ENCODE measurements at places on chromosomes 4 and X.
A peak's percentile ranks its signal among the peaks of the same experiment; 100 is the strongest.

DNA sequence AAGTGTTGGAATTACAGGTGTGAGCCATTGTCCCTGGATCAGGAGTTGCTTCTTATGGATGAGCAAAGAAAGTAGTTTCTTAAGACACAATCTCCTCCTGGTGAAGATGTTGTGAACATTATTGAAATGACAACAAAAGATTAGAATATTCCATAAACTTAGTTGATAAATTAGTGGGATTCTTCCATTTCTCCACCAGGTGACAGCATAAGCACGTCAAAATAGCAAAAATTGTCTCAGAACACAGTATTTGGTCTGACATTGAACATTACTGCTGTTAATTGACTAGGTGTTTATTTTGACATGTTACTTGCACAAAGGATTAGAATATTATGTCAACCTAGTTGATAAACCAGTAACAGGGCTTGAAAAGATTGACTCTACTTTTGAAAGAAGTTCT lies 21.6 kb downstream of the CLDN34 start:
- DNase-seq: no peak

GRCh38 chr4:127737295-127737694 lies 7.1 kb downstream of the SLC25A31 start:
- DNase-seq: no peak

DNA sequence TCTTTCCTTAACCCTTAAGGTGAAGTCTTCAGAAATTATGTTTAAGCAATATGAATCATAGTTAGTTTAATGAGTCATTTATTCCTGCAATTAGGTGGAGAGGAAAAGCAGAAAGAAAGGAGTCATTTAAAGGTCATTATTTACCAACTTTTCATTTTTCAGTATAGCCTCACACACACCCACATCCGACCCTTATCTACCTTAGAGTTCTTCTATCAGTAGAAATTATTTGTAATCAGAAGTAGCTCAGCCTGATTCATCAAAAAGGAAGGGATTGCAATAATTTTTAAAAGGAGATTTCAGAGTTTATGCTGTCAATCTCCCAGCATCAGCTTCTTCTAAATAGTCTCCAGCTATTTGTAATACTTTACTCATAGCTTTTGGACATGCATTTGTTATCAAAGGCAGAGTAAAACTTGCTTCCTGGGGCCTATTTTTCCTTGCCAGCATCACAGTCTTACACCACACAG lies 5.9 kb downstream of the ANXA10 start:
- DNase-seq: no peak

DNA sequence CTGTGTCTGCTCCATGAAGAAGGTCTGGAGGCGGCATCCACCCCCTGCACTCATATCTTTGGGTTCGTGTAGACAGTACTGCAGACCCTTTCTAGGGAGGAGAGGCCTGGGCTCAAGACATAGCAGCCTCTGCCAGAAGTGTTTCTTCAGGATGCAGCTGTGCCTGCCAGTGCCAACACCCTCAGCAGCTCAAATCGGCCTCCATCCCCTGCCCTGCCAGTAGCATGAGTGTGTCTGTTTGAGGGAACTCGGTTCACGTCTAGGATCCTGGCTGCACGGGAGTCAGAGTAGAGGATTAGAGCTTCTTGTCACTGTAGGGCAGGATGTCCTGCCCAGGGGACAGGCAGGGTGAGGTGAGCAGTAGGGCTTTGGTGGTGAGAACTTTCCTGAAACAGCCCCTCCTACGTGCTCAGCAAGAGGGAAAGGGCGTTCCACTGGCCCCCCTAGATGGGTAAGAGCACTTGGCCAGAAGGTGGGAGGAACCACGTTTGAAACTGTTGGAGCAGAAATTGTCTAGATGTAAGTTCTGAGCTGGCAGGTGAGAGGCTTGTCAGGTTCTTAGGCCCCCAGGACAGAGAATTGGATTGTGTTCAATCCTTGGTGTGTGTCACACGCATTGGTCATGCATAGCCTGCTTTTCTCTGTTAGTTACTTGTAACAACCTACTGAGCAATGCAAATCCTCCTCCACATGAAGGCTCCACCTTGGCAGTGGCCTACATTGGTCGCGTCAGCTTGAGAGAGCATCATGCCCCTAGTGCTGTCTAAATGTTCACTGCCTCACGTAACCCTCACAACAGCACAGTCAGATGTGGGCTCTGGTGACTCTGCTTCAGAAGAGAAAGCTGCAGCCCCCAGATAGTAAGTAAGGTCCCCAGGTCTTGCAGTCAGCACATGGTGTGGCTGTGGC lies 25.8 kb upstream of the FAM193A start:
- no peak for DNase-seq

GRCh38 chr4:124786634-124787033 lies 74.1 kb upstream of the ANKRD50 start:
- DNase-seq: no peak

DNA sequence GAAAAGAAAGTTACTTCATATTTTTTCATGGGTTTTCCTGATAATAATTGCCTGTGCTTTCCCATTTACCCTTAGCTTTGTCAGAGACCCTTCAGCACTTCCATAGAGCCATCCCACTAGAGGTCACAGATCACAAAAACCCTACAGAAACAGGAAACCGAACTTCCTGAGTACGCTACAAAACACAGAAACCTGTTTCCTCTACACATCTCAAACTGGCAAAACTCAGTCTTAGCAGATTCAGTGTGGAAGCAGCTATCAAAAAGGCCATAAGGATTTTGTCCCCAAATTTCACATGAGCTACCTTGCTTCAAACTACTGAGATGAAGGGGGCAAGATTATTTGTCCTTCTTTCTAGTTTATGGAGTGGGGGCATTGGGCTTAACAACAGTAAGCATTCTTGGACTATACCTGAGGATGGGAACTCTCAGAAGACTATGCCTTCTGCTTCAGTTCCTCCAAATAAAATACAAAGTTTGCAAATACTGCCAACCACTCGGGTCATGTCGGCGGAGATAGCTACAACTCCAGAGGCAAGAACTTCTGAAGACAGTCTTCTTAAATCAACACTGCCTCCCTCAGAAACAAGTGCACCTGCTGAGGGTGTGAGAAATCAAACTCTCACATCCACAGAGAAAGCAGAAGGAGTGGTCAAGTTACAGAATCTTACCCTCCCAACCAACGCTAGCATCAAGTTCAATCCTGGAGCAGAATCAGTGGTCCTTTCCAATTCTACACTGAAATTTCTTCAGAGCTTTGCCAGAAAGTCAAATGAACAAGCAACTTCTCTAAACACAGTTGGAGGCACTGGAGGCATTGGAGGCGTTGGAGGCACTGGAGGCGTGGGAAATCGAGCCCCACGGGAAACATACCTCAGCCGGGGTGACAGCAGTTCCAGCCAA lies at the start of gene MMRN1:
Gene MMRN1 (plus strand): TSS at position 206 of the 902 bp plus-strand sequence. CDS start 118 bp downstream, at position 324.
- no peak for DNase-seq

DNA sequence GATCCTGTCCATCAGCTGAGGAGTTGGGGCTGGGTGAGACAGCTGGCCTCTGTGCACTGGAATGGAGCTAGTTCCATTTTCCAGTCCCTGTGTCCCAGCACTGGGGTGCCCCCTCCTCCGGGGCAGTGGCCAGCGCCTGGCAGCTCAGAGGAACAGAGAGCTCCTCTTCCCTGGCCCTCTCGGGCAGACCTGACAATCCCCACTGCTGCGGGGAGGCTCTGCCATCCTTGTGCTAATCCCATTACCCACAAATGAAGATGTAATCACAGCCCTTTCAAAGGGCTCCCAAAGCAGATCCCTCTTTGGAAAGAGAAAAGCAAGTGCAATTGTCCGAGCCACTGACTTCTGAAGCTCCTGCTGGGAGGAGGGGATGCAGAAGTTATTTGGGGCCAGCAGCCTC lies 75.1 kb upstream of the MSX1 start:
- no peak for DNase-seq

GRCh38 chr4:113355550-113356371 lies 306.3 kb downstream of the ANK2 start:
- peak; percentile 69 for DNase-seq

- DNase-seq: no peak
Measured at GRCh38 chr4:121995790-121996537, 44.1 kb upstream of the TRPC3 start.

- no peak for DNase-seq
Measured at GRCh38 chr4:137998666-137999429, 243.3 kb downstream of the SLC7A11 start.

GRCh38 chr4:32196950-32197688 lies 1477.0 kb downstream of the PCDH7 start:
- no peak for DNase-seq

GRCh38 chrX:23854122-23854521 lies 53.6 kb downstream of the APOO start:
- DNase-seq: no peak

DNA sequence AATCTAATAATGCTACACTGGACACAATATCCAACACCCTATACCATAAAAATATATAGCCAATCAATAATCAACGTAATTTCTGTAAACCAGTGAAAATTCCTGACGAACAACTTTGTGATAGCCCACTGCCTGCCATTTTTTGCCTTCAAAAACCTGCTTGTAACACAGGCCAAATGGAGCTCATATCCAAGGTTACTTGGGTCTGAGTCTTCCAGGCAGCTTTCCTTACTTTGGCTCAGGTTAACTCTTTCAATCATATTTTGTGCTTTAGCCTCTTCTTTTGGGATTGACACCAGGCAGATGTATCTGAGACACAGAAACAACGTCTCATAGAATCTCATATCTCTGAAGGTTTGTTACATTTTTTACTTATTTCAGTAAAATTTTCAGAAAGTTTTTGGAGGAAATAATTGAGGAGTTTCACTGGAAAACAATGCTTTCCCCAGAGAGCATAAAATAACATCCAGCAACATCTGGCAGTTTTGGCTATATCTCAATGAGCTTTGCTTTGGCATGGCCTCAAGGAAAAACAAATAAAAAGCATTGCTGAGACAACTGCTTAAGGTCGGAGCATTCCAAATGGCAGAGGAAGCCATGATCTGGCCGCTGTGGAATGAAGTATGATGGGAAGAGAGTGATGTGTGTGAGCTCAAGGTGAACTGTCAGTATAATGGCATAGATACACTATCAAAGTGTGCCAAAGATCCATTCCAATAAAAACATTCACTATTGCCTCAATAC lies 162.9 kb upstream of the SPIN4 start:
- DNase-seq: no peak

- no peak for DNase-seq
Measured at GRCh38 chrX:38108364-38108763, 102.0 kb downstream of the SYTL5 start.
